ENCODE measurements at places on chromosomes 16 and 17.

DNA sequence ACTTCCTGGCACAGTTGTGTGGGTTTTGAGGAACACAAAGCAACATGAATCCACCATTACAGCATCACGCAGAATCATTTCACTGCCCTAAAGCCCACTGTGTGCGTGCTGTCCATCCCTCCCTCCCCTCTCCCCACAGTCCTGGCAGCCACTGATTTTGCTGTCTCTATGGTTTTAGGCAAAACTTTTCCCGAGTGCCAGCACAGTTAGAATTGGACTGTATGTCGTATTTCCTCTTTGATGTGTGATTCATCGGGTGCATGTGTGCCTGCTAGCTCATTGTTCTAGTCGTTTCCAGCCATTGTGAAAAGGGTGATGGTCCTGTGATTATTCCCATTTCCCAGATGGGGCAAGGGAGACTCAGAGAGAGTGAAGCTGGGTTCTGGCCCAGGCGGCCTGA lies 12.7 kb downstream of the KLHL36 start:
- no peak for DNase-seq

- DNase-seq, result no peak
These were observed 84.2 kb downstream of the ZFHX3 start for GRCh38 chr16:72963533-72964315.

DNA sequence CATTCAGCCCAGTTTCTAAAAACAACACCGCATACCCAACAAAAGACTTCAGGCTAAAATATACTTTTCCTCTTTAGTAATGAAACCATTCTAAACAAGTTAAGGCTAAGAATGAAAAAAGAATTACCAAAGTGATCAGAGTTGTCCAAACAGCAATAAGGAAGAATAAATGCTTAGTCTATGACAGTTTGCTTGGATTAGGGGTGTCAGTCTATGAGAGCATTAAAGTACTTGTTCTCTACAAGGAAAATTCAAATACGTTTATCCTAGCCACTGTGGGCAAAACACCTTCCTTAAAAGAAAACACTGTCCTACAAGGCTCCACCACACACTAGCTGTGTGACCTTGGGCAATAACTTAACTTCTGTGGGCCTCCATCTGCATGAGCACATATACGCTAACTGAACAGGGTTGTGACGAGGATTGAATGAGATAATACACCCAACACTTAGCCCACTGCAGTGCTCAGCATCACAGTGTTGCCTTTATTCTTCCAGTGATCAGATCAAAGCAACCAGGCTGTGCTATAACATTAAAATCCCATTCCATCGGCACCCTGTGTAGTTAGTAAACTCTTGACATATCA lies 53.6 kb downstream of the TEX2 start:
- no peak for DNase-seq

DNA sequence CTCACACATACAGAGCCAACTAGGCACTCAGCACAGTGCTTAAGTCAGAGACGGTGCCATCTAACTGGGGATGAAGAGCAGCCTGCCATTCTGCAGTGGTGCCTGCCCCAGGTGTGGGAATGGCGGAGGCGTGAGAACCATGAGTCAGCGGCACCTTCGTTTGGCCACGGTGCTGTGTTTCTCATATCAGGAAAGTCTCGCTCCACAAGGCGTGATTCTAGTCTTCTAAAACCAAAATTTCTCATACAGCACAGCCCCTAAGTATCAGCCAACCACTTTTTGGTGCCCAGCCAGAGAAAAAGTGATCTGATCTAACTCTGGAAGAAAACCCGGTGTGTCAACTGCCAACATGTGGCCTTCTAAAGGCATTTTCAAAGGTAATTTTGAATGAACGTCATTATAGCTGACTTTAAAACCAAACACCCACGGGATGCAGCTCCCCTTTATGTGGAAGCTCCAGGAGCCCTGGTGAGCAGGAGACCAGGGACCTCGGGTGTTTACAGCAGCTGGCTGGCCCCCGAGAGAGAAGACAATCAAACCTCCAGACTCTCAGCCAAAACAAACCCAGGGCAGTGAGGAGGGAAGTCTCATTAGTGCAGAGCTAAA lies 54.6 kb downstream of the ABCC12 start:
- DNase-seq, result no peak

DNA sequence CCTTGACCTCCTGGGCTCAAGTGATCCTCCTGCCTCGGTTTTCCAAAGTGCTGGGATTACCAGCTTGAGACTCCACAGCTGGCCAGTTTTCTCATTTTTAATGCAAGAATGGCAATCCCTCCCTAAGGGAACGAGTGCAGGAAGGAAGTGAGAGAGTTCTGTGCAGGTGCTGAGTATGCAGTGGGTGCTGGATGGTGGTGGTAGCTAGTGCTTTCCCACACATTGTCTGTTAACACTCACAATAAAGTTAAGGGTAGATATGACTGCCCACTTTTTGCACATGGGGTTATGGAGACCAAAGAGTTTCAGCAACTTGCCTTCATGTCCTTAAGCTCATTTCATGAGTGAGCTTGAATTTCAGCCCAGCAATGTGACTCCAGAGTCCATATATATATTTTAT lies 18.5 kb downstream of the RGS9 start:
- no peak for DNase-seq
